ENCODE measurements at places on chromosomes 7 and 10. TPM values are rescaled to one million over a fixed set of nuclear protein-coding genes. Genes with fewer than 3 reads are reported as not detected.

The HKDC1 gene
- total RNA-seq = 0.30 TPM

The ADRA2A gene
- total RNA-seq = 0.20 TPM

The AOAH gene
- 1.4 TPM for total RNA-seq

The KCND2 gene
- total RNA-seq = not detected

The CEP55 gene
- total RNA-seq = 87.3 TPM

The C7orf33 gene
- total RNA-seq = not detected

The UPK3BL2 gene
- 4.7 TPM for total RNA-seq

The HOXA3 gene
- total RNA-seq = not detected

The FGF8 gene
- total RNA-seq = not detected

The CALML3 gene
- total RNA-seq = not detected

The TRRAP gene
- 12.3 TPM for total RNA-seq

The PGAM2 gene
- not detected for total RNA-seq

The MYH16 gene
- 29.6 TPM for total RNA-seq

The KCP gene
- 1.4 TPM for total RNA-seq

The NPFFR1 gene
- not detected for total RNA-seq

The TRIM73 gene
- not detected for total RNA-seq

The TMEM273 gene
- total RNA-seq = not detected

The KCTD7 gene
- 5.4 TPM for total RNA-seq
